ENCODE measurements at places on chromosomes 16 and 17.

GRCh38 chr16:77531752-77532151 is 96.9 kb upstream of the ADAMTS18 start:
- no peak for DNase-seq

DNA sequence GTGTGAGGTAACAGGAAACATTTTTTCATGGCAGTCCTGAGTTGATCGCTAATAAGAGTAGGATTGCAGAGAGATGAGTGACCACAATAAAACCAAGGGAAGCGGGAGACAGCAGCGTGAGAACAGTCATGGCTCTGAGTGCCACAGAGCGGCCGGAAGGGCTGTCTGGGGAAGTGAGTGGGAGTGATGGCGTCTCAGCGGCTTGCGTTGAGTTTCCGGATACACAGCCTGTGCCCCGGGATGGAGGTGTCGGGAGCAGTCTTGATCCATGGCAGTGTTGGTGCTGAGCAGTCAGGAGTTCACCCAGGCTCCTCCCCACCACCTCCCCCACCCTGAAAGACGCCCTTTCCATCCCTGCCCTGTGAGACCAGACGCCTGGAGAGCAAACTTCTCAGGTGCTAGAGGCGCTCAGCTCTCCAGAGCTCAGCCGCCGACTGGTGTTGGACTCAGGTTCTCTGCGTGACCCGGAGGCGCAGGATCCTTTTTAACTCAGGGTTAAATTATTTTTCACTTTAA is 59.8 kb downstream of the BANP start:
- no peak for DNase-seq

GRCh38 chr17:45371414-45372324 is 54.8 kb upstream of the MAP3K14 start:
- DNase-seq = no peak

GRCh38 chr17:1904273-1905182 is 74.7 kb downstream of the RPA1 start:
- no peak for DNase-seq

DNA sequence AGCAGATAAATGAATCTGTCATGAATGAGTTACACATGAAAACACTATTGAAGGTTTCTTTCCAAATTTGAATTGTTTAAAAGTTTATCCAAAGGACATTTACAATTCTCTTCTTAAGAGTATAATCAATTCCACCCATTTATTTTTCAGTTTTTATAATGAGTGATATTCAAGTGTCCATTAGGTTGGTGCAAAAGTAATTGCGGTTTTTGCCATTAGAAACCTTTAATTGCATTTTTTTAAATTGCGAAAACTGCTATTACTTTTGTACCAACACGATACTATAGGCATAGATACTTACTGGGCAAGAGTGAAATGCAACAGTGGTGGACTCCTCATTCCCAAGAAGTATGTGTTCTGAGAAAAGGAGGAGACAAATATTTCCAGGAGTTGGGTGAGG is 422.7 kb upstream of the MON1B start:
- no peak for DNase-seq

DNA sequence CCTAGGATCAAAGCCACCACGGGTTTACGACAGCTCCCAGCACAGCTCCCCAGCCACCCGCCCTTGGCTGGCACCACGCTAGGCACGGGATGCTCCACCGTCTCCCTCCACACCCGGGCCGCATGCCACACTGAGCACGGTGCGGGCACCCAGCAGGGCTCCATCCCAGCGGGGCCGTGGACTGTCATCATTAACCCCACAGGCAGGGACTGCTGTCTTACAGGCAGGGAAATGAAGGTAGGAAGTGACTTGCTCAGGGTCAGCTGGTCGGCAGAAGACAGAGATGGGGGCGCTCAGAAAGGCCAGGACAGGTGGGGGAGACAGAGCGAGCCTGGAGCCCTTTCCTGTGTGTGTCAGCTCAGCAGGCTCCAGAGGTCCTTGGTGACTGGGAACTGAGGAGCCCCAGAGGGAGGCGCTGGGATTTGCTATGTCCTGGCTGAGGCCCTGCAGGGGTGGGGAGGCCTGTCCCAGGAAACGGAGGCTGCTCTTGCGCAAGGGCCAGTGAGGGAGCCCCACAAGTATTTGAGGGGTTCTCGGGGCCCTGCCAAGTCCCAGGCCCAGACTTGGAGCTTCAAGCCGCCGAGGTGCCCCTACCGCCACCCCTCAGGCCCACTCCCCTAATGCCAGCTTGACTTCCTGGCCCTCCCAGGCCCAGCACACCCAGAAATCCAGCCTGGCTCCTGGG is 3.2 kb downstream of the UBALD1 start:
- DNase-seq = no peak

DNA sequence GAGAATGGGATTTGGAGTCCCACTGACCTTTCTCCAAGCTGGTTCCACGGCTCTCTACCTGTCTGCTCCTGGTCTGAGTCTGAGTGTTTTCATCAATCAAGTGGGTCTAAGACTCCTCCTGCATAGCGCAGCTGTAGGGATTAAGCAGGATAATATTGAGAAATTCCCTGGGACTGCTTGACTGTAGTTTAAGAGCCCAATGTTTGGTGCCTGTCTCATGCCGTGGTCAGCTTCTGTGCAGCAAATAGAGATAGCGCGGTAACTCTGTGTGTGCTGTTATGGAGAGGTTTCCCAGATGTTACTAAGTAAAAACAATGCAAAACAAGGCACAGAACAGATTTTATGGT is 21.4 kb downstream of the RPTOR start:
- no peak for DNase-seq

- no peak for DNase-seq
These were observed 41.2 kb downstream of the NFATC3 start for GRCh38 chr16:68126395-68126794.

- DNase-seq = no peak
These were observed at the start of gene RNF112 for GRCh38 chr17:19410875-19411620. RNF112 (plus strand) TSS chr17:19411232; CDS start chr17:19411409, 177 bp downstream.
